Type B pancreatic cell (in vitro differentiated cells): ENCODE measurements at places on chromosomes 6 and 20. TPM values are rescaled to one million over a fixed set of nuclear protein-coding genes. Genes with fewer than 3 reads are reported as not detected.

The BEND3 gene
- total RNA-seq: 9.6 and 14.4 TPM in 2 replicates

DNA sequence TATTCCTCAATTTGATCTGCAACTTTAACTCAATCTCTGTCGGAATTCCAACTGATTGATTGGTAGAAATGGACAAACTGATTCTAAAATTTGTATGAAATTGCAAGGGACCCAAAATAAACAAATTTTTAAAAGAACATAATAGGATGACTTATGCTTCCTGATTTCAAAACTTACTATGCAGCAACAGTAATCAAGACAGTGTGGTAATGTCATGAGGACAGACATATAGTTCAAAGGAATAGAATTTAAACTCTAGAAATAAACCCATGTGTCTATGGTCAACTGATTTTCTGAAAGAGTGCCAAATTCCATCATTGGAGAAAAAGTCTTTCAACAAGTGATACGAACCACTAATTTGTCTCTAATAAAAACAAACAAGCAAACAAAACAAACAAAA is 1320.1 kb upstream of the GJE1 start:
- DNase-seq: no peak

DNA sequence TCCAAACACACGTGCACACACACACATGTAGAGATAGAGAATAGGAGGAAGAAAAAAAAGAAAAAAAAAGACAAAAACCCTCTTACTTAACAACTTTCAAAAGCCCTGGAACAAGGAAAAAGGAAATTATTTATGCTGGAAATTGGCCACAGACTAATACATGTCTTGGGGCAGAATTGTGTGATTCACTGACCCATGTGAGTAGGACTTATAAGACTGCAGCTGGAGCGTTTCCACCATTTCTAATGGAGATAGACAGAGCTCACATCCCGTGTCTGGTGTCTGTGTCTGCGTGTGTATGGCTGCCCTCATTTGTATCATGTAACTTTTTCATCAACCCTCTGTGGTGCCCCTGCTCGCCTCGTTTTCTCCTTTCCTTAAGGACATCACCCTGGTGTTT is 99.8 kb upstream of the PDE10A start:
- no peak for DNase-seq

DNA sequence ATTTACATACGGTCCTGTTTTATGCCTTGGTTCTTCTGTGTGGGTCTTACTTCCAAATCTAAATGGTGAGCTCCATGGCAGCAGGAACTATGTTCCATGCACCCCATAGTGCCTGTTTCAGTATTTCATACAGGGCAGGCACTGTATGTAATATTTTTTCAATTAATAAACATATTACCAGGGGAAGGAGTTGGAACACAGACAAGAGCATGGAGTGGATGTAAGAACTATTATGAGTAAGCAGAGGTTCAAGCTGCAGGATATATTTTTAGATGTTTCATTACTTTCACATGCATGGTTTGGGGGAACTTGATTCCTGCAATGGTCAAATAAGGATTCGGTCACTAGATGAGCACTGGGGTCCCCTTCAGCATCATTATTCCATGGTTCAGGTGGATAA is 108.3 kb downstream of the KIF13A start:
- no peak for DNase-seq

The TMEM239 gene
- not detected in 2 replicates for total RNA-seq

The ADGRF1 gene
- 20.0 and 36.0 TPM in 2 replicates for total RNA-seq

DNA sequence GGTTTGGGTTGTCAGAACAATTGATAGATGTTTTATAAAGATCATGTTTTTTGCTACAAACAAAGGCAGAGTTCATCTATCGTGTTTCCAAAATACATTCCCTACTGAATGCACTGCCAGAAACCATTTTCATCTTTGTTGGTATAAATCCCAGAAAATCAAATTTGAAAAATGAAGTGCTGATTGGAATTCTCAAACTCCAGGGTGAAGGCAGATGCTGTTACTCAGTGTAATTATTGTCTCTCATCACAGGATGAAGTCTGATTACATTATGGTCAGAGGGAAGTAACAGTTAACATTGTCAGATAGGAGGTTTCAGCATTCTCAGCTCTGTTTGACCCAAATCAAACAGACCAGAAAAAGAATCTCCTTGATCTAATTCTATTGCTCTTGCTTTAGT is 198.4 kb upstream of the KCNK16 start:
- DNase-seq: no peak

GRCh38 chr20:54223751-54224150 is 15.9 kb downstream of the PFDN4 start:
- DNase-seq: no peak

DNA sequence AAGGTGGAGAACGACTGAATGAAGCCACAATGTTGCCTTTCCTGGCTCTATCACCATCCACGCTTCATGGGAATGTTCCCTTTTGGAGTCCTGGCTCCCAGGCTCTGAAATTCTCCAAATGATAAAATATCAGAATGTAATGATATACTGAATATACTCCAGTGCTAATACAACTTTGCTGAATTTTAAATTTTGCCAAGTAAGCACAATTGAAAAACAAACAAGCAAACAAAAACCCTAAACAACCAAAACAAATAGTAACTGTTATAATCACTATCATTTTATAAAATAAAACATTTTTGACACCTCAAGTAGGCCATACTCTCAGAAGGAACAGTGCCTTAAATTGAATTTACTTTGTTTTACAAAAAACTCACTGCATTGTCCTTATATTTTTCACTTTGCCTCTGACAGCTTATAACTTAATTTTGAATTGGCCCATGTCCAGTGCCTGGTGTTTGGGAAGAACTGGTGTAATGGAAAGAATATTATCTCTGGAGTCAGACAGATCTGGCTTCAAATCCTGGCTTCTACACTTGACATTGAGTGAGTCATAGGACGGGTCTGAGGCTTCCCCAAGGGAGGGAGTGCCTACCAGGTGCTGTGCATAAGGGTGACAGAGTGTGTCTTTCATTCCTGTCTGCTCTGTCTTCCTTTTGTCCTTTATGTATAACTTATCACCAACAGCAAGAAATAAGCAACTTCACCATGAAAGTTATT is 698.3 kb downstream of the EPM2A start:
- DNase-seq: no peak

The SPEF1 gene
- total RNA-seq: 0.55 and 3.0 TPM in 2 replicates

GRCh38 chr20:16661756-16662155 is 68.1 kb upstream of the SNRPB2 start:
- no peak for DNase-seq

The FAM209B gene
- total RNA-seq: 0.63 TPM in 1 of 2 replicates, not detected in the other
